ENCODE measurements at places on chromosomes 2 and 18.
A peak's percentile ranks its signal among the peaks of the same experiment; 100 is the strongest.

DNA sequence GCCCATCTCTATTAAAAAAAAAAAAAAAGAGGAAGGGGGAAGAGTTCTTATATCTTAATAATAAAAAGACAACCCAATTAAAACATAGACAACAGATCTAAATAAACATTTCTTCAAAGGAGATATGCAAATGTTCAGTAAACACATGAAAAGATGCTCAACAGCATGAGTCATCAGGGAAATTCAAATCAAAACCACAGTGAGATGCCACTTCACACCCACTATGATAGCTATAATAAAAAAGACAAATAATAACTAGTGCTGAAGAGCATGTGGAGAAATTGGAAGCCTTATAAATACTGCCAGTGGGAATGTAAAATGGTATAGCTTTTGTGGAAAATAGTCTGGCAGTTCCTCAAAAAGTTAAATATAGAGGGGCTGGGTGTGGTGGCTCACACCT is 61.5 kb upstream of the CYP20A1 start:
- no peak for DNase-seq

DNA sequence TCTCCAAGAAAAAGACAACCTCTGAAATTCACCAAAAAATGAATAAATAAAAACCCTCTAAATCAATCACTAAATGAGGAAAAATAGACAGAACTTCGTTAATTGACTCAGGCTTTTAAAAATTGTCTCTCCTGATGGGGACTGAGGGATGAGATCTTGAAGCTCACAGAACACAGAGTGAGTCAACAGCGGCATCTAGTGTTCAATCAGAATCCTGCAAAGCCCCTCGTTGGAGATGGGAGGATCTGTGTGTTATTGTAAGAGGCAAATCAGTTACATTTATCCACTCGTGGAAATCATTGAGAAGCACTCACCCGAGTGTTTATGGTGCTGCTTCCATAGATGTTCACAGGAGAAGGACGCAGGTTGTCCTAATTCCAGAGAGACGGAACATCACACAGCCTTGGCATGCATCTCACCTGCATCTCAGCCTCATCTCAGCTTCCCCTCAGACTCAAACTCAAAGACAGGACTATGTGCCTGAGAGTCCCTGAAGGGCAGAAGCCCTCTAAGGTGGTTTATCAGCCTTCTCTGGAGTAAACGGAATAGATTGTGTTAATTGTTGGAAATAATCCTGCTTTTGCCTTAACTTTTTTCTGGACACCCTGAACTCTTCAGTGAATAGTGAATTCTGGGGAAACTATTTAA is 82.0 kb downstream of the MREG start:
- DNase-seq = peak; percentile 73

- DNase-seq = no peak
These were observed 348.8 kb downstream of the METTL4 start for GRCh38 chr18:2222270-2223185.

GRCh38 chr18:67475673-67476072 is 40.8 kb downstream of the DSEL start:
- DNase-seq = no peak

DNA sequence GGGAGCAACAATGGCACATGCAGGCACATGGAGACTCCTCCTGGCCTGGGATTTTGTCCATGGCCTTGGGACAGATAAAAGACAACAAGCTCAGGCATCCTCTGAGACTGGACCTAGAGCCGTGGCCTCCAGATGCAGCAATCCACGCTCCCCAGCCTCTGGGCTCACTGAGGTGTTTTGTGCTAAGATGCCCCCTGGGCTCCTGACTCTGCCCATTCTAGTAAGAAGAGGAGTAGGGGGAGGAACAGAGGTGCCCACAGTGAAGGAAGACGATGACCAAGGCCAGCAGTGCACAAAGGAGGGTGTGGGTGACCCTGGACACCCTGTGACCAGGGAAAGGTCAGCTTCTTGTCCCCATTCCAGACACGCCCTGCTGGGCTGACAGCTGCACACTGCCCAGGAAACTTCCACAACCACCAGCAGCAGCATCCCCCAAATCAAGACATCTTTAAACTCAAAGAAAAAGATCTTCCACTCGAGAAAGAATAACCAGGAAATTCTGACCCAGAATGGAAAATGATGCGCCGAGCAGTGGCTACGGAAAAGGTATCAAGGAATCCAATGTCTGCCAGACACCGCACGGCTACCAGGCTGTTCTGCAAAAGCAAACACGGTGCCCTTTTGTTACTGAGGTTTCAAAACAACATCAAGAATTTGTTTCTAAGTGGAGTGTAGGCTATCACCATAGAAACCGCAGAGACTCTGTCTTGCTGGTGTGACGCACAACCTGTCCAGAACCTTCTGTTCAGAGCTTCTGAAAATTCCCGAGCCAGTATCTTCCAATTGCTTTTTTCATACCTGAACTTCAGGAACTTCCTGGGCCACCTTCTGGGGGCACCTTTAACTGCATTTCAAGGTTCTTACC is 65.5 kb downstream of the ZNF516 start:
- peak; percentile 20 for DNase-seq

DNA sequence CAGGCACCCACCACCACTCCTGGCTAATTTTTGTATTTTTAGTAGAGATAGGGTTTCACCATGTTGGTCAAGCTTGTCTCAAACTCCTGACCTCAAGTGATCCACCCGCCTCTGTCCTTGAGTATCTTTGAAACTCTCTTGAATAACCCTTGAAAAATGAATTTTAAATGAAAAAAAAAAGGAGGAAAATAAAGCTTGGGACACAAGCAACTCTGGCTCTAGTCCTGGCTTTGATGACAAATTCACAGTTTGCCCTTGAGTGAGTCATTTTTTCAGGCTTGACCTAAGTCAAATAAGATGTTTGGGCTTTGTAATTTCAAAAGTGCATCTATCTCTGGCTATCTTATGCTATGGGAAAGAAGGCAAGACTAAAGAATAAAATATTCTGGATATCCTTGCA is 79.0 kb upstream of the TRIB2 start:
- no peak for DNase-seq

Data from midbrain (tissue), 1 donor.